HepG2 (cell line): ENCODE measurements at places on chromosomes 7 and 10.

DNA sequence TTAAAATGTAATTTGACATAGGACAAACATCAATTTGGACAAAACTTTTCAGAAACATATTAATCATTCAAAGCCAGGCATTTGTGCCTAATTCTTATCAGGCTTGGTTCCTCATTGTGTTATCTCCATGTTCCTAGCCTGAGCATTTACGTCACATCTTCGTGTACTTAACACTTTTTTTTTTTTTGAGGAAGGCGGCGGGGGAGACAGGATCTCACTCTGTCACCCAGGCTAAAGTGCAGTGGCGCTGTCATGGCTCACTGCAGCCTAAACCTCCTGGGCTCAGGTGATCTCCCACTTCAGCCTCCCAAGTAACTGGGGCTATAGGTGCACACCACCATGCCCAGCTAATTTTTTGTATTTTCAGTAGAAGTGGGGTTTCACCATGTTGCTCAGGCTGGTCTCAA lies 19.8 kb downstream of the HNRNPA2B1 start:
- H3K4me3 ChIP-seq, result no peak overlapping the region
- H3K27me3 ChIP-seq, result no peaks in the 10 kb centered on the region
- DNase-seq, result no peak
- peaks cover 30% of the 10 kb centered on the region for H3K4me1 ChIP-seq
- H3K27ac ChIP-seq, result no peak overlapping the region
- H3K36me3 ChIP-seq, result no peaks in the 10 kb centered on the region

DNA sequence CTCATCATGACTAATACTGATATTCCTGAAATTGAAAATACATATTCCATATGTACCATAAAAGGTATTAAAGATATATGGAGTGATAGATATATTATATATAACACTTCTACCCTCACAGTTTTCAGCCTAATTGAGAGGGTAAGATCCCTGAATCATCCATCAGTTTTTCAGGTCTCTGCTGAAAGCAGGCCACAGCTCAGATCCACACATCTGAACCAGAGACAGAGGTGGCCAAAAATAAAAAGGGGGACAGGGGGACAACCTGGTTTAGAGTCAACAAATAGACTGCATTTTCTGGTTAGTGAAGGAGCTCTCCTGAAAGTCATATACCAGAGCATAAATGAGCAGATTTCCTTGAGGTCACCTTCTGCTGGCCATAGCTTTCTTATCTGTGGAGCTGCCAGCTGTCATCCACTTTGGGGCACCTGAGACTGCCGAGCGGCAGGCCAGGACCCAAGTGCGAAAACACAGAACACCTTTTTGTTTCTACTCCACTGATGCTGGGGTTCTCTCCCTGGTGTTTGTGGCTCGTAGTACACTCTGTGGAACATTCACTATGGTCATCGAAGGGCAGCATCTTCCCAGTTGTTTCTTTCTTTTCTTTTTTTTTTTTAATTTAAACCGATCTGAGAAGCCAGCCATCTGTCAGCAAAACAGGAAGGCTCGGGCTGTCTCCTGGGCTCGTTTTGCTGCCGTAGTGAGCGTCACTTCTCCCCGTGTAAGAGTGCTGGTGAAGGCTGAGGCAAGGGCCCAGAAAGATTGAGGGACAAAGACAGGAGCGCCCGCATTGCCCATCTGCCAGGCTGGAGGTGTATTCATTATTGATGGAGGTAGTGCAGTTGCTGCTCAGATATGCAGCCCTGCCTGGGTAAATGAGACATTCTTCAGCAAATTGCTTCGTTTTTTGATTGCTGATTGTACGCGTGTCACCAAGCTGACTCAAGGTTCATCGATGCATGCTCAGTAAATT lies 13.5 kb downstream of the IKZF1 start:
- H3K36me3 ChIP-seq, result no peaks in the 10 kb centered on the region
- no peaks in the 10 kb centered on the region for H3K4me1 ChIP-seq
- no peak for DNase-seq
- H3K4me3 ChIP-seq, result no peak overlapping the region
- no peak overlapping the region for H3K27ac ChIP-seq
- H3K27me3 ChIP-seq, result peaks cover 6% of the 10 kb centered on the region

DNA sequence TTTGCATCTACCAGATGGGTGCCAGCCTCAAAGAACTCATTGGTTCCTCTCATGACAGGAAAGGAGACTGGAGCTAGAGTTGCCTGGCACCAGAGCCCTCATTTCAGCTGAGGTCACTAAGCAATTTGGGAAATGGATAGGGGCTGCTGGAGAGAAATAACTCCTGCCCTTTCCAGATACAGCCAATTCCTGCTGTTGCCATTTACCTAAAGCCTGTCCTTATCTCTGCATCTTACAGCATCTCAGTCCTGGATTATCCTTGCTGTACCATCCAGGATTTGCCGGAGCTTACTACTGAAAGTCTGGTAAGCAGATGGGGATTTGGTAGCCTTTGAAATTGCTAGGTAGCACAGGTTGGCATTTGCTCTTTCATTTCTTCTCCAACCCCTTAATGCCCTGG lies 31.9 kb upstream of the SMKR1 start:
- no peak overlapping the region for H3K27ac ChIP-seq
- peaks cover 4% of the 10 kb centered on the region; the same call in 1 of the 3 replicates for H3K36me3 ChIP-seq
- H3K4me3 ChIP-seq, result no peak overlapping the region
- no peaks in the 10 kb centered on the region for H3K27me3 ChIP-seq
- DNase-seq, result no peak

DNA sequence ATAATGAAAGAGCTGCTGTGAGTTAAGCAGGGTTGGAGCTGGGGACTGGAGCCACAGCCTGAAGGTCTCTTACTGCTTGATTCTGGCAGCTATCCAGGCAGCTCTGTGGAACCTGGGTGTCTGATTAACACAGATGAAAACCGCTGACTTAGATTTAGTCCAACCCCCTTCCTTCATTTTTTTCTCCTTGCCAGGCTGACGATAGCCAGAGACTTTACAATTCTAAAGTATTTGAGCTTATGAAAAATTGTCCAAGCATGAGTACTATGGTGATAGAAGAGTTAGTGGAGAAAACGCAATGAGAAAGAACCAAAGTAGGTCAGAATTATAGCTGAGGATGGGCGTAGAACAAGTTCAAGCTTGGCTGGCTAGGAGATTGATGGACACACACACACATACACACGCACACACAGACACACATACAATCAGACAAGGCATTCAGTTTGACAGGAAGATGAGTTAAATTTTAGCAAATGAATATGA lies 13.5 kb upstream of the GPR85 start:
- H3K27me3 ChIP-seq, result no peaks in the 10 kb centered on the region
- H3K4me3 ChIP-seq, result no peak overlapping the region
- DNase-seq, result no peak
- no peak overlapping the region for H3K27ac ChIP-seq
- no peaks in the 10 kb centered on the region for H3K36me3 ChIP-seq

DNA sequence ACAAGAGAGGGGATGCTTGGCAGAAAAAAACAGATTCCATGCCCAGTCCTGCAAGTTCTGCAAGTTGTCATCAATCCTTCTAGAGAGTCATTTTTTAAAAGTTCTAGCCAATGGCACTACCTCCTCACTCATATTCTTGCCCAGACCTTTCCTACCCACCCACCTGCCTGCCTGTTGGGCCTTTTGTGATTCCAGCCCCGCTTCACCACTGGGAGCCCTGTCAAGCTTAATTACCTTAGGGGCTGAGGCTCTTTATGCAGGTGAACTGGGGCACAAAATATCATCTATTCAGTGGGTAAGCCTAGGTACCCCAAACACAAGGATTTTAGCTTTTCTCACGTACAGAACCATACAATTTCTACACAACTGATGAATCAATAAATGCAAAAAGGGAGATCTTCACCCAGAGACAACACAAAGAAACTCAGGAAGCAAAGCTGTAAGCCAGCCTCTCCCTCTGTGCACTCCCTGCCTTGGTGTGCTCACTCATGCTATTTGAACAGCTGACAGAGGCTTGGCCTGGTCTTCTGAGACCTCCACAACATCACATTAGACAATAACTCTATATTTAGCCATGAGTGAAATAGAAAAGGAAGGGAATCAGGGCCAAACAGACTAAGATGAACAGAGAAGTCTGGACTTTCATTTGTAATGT lies 222.6 kb downstream of the HTR7 start:
- H3K36me3 ChIP-seq, result no peaks in the 10 kb centered on the region
- no peaks in the 10 kb centered on the region for H3K27me3 ChIP-seq
- no peak overlapping the region for H3K4me3 ChIP-seq
- H3K4me1 ChIP-seq, result no peaks in the 10 kb centered on the region
- no peak overlapping the region for H3K27ac ChIP-seq

DNA sequence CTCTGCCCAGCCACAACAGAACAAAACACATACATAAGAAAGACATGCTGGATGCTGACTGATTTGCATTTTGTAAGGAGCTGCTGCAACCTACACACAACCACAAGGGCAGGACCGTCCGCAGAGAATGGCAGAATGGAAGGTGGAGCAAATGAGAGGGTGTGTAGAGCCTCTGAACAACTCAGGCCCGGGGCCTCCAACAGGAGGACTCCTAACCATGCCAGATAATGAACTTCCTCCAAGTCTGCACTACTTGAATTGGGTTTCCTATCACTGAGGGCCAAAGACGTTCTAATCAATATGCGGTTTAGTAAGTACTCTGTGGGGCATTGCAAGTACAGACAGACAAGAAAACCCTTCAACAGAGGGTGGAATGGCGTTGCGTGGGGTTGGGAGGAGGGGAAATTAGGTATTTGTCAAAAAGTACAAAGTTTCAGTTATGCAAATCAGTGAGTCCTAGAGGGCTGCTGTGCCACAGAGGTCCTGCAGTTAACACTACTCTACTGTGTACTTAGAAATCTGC lies 14.6 kb downstream of the VOPP1 start:
- no peak overlapping the region for H3K4me3 ChIP-seq
- no peak for DNase-seq
- H3K27ac ChIP-seq, result no peak overlapping the region

GRCh38 chr10:17993361-17993760 lies 41.6 kb downstream of the SLC39A12 start:
- DNase-seq, result no peak
- H3K27ac ChIP-seq, result no peak overlapping the region
- H3K4me1 ChIP-seq, result no peaks in the 10 kb centered on the region
- no peak overlapping the region for H3K4me3 ChIP-seq
- no peaks in the 10 kb centered on the region for H3K36me3 ChIP-seq

- no peak overlapping the region for H3K27ac ChIP-seq
- H3K4me1 ChIP-seq, result no peaks in the 10 kb centered on the region
- no peaks in the 10 kb centered on the region for H3K36me3 ChIP-seq
- no peak overlapping the region for H3K4me3 ChIP-seq
- no peak for DNase-seq
These were observed 78.4 kb downstream of the CARD11 start for GRCh38 chr7:2965301-2965700.

GRCh38 chr10:102537367-102537766 lies 33.6 kb downstream of the SUFU start:
- H3K27me3 ChIP-seq, result no peaks in the 10 kb centered on the region
- no peak overlapping the region for H3K27ac ChIP-seq
- peaks cover 2% of the 10 kb centered on the region; the same call in 1 of the 2 replicates for H3K36me3 ChIP-seq
- peaks cover 11% of the 10 kb centered on the region for H3K4me1 ChIP-seq
- H3K4me3 ChIP-seq, result no peak overlapping the region
- no peak for DNase-seq

DNA sequence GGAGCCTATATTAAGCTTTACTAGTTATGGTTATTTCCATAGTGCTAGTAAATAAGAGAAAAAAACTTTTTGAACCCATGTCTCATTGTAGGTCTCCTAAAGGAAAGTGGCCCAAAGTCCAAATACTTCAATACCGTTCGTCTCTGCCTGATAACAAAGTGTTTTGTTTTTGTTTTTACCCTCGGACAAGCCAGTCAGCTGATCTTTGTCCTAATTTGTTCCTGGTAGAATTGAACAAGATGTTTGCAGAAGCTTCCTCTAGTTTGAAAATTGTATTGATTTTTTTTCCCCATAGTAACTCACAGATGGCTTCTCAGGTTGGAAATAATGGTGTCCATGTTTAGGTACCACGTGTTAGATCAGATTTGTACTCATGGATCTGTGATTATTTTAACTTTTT lies 335.8 kb upstream of the KAT6B start:
- peaks cover 15% of the 10 kb centered on the region for H3K4me1 ChIP-seq
- no peaks in the 10 kb centered on the region for H3K27me3 ChIP-seq
- peak overlapping the region; percentile 60 for H3K27ac ChIP-seq
- peak; percentile 44 for DNase-seq
- H3K4me3 ChIP-seq, result no peak overlapping the region

DNA sequence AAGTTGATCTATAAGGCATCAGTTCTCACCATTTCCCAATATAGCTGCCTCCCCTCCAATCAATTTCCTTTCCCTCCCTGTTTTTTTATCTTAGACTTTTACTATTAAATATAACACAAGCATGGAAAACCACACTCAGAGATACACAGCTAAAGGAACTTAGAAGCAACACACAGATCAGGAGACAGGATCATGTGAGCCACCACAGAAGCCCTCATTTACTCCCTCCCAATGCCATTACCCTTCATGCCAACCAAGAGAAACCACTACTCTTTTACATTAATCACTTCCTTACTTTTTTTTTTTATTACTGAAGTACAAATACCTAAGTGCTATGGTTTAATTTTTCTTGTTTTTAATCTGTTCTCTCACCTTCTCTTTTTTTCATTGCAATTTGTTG lies 33.0 kb downstream of the COG5 start:
- H3K27me3 ChIP-seq, result no peaks in the 10 kb centered on the region
- H3K4me3 ChIP-seq, result no peak overlapping the region
- H3K4me1 ChIP-seq, result peaks cover 12% of the 10 kb centered on the region; the same call in 1 of the 2 replicates

- no peak overlapping the region for H3K4me3 ChIP-seq
- no peak for DNase-seq
- no peaks in the 10 kb centered on the region for H3K27me3 ChIP-seq
- H3K36me3 ChIP-seq, result peaks cover 14% of the 10 kb centered on the region
- no peaks in the 10 kb centered on the region for H3K4me1 ChIP-seq
These were observed 20.5 kb upstream of the CFAP70 start for GRCh38 chr10:73379064-73379748.

- no peaks in the 10 kb centered on the region for H3K4me1 ChIP-seq
- H3K27ac ChIP-seq, result no peak overlapping the region
- DNase-seq, result no peak
These were observed 24.5 kb downstream of the TMEM209 start for GRCh38 chr7:130180571-130181262.

GRCh38 chr10:64733980-64734379 lies 1212.8 kb downstream of the REEP3 start:
- no peak overlapping the region for H3K4me3 ChIP-seq
- H3K27ac ChIP-seq, result no peak overlapping the region
- no peaks in the 10 kb centered on the region for H3K27me3 ChIP-seq
- no peaks in the 10 kb centered on the region for H3K36me3 ChIP-seq
- peak; percentile 32 for DNase-seq

- no peak overlapping the region for H3K4me3 ChIP-seq
- no peaks in the 10 kb centered on the region for H3K36me3 ChIP-seq
- no peaks in the 10 kb centered on the region; the same call in 1 of the 2 replicates for H3K27me3 ChIP-seq
- no peak for DNase-seq
- no peak overlapping the region for H3K27ac ChIP-seq
These were observed 128.6 kb downstream of the OAT start for GRCh38 chr10:124289851-124290795.

- H3K36me3 ChIP-seq, result no peaks in the 10 kb centered on the region
- H3K4me1 ChIP-seq, result no peaks in the 10 kb centered on the region
- DNase-seq, result no peak
- no peak overlapping the region for H3K27ac ChIP-seq
These were observed 14.0 kb downstream of the ARL4A start for GRCh38 chr7:12701433-12701832.

GRCh38 chr10:84587789-84588188 lies 259.4 kb downstream of the CCSER2 start:
- no peak overlapping the region for H3K4me3 ChIP-seq
- no peaks in the 10 kb centered on the region for H3K4me1 ChIP-seq
- no peaks in the 10 kb centered on the region; the same call in 1 of the 2 replicates for H3K27me3 ChIP-seq

GRCh38 chr10:129471447-129472175 lies 4.6 kb downstream of the MGMT start:
- H3K27ac ChIP-seq, result no peak overlapping the region
- no peaks in the 10 kb centered on the region for H3K36me3 ChIP-seq
- H3K27me3 ChIP-seq, result no peaks in the 10 kb centered on the region
- H3K4me1 ChIP-seq, result peaks cover 50% of the 10 kb centered on the region
- DNase-seq, result no peak
- H3K4me3 ChIP-seq, result no peak overlapping the region
